ENCODE measurements at places on chromosomes 5 and 9.

DNA sequence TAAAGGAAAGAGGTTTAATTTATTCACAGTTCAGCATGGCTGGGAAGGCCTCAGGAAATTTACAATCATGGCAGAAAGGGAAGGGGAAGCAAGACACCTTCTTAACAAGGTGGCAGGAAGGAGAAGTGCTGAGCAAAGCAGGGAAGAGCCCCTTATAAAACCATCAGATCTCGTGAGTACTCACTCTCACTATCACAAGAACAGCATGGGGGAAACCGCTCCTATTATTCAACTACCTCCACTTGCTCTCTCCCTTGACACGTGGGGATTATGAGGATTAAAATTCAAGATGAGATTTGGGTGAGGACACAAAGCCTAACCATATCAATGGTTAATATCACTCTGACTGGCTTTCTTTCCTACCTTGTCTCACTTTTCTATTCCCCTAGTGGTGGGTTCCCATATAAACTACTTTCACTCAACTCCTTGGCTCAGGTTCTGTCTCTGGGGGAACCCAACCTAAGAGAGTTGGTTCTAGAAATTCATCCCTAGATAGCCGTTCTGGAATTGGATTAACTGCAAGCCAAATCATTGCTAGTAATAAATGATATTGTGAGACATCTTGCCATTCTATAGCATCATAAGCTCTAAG, 749.8 kb upstream of the GRAMD2B start:
- H3K4me3 ChIP-seq, result no peak overlapping the region
- no peak for DNase-seq
- no peaks in the 10 kb centered on the region for H3K27me3 ChIP-seq
- no peaks in the 10 kb centered on the region for H3K4me1 ChIP-seq
- H3K36me3 ChIP-seq, result no peaks in the 10 kb centered on the region
- H3K27ac ChIP-seq, result no peak overlapping the region

DNA sequence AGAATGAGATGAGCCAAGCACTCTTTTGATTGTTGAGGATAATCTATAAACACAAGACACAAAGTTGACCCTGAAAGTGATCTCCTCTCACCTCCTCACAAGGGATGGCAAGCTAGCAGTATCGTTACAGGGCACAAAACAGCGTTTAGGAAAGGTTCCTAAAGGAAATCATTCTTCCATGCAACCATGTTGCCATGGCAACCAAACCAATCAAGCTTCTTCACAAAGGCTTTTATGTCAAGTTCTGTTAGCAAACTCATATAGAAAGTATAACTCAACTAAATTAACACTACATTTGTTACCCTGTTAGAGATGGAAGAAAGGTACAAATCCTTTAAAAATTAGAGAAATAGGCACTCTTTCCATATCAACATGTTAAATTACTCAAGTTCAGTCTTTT, 1016.8 kb upstream of the DMAC1 start:
- no peak overlapping the region for H3K4me3 ChIP-seq
- DNase-seq, result no peak
- H3K4me1 ChIP-seq, result no peaks in the 10 kb centered on the region
- no peaks in the 10 kb centered on the region for H3K27me3 ChIP-seq
- H3K36me3 ChIP-seq, result no peaks in the 10 kb centered on the region

- no peaks in the 10 kb centered on the region for H3K27me3 ChIP-seq
- no peak overlapping the region for H3K4me3 ChIP-seq
- H3K27ac ChIP-seq, result no peak overlapping the region
These were observed 24.9 kb downstream of the ATOX1 start for GRCh38 chr5:151733358-151734063.

GRCh38 chr9:96483733-96484390, 33.9 kb downstream of the HABP4 start:
- peaks cover 19% of the 10 kb centered on the region for H3K4me1 ChIP-seq
- H3K36me3 ChIP-seq, result peaks cover 7% of the 10 kb centered on the region
- H3K27me3 ChIP-seq, result no peaks in the 10 kb centered on the region
- no peak overlapping the region for H3K4me3 ChIP-seq
- peak overlapping the region; percentile 92 for H3K27ac ChIP-seq
- DNase-seq, result no peak

DNA sequence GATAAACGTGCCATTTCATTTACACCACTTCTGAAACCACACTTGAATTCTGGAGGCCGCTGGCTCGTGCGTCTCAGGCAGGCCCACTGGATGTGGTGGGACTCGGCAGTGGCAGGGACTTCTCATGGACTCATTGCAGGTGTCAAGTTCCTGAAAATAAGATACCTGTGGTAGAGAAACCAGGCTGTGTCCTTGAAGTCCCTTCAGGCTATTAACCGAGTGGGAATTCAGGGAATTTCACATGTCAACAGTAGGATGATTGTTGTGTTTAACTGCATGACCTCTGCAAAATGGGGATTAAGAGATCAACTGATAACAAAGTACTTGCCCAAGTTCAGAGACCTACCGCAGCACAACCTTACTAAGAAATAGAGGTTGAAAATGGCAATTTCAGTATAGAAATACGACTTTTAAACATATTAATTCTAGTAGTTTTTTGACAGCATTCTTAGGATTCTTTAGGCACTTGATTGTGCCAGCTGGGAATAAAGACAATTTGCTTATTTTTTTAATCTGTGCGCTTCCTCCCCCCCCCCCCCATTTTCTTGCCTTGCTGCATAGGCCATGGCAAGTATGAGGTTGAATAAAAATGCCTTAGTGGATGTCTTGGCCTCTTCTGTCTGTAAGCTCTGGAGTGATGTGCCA, 26.8 kb downstream of the TRIP13 start:
- no peak for DNase-seq
- H3K4me3 ChIP-seq, result no peak overlapping the region
- H3K27me3 ChIP-seq, result no peaks in the 10 kb centered on the region
- H3K4me1 ChIP-seq, result no peaks in the 10 kb centered on the region

DNA sequence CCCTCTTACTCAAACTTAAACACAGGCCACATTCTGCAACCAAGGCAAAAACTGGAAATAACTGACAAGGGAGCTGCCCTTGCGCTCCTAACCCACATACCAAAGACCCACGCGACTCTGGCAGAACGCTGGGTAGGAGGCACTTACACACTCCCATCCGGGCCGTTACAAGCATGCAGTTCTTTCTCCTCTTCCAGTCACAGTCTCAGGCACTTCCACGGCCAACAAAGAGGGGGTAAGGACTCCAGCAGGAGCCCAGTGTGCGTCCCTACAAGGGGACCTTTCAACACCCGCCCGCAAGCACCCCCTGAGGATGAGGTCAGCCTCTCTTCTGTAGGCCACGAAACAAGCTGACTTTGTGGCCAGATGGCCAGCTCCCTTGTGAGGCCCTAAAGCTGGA, 57.4 kb downstream of the SERINC5 start:
- H3K36me3 ChIP-seq, result peaks cover 13% of the 10 kb centered on the region
- no peak overlapping the region for H3K4me3 ChIP-seq
- no peaks in the 10 kb centered on the region for H3K27me3 ChIP-seq
- no peak for DNase-seq

DNA sequence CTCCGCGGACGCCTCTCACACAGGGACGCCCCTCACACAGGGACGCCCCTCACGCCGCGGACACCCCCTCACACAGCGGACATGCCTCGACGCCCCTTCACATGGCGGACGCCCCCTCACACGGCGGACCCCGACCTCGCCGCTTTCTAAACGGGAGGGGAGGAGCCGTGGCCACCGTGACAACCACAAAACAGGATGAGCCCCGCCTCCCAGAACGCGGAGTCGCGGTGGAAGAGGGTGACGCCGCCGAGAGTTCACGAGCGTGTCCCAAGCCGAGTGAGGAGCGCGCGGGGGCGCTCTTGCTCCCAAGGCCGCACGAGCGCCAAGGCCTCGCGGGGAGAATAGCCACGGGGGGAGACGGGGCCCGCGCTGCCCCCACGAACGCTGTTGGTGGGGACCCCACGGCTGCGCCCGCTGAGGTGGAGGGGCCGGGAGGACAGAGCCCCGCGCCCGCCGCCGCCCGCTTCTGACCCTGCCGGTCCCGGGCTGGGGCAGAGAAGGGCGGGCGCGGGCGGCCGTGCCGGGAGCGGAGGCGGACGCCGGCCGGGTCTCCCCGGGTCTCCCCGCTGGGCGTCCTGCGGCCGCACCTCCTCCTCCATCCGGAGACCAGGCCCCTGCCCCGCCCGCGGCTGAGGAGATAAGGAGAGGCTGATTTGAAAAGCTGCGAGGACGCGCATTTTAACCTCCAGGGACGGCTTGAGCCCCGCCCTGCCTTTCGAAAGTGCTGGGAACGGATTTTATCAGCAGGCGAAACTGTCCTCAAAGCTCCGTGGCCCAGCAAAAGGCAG, 3.9 kb upstream of the NKD2 start:
- DNase-seq, result peak; percentile 77
- H3K36me3 ChIP-seq, result no peaks in the 10 kb centered on the region
- H3K4me1 ChIP-seq, result peaks cover 8% of the 10 kb centered on the region
- H3K27ac ChIP-seq, result no peak overlapping the region
- peak overlapping the region; percentile 68 for H3K4me3 ChIP-seq

All from ascending aorta (tissue), 2 donors.